Stimulated activated CD4-positive, alpha-beta T cell treated with anti-CD3 and anti-CD28 coated beads, Interleukin-2, amount 100 ng/mL, for 48 hours (primary cell): ENCODE measurements at places on chromosomes 5 and 9.

GRCh38 chr9:132357764-132358163 is 3.0 kb upstream of the SETX start:
- DNase-seq: no peak

DNA sequence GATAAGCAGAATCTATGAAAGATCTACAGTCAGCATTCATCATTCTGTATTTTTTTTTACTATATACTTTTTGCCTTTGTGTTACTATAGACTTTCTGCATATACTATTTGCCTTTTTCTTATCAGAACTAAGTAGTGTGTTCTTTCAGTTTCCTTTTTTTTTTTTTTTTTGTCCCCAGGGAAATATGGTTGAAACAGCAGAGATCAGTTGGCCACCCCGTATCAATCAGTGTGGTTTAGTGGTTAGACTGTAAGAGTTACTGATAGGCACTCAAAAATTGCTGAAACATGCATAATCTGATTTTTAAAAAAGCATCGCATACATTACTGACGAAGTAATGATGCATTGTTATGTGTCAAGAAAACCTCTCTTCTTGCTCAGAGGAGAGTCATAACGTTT is 990.8 kb upstream of the EDIL3 start:
- DNase-seq: no peak

GRCh38 chr5:19322716-19323485 is 665.1 kb downstream of the CDH18 start:
- no peak for DNase-seq

DNA sequence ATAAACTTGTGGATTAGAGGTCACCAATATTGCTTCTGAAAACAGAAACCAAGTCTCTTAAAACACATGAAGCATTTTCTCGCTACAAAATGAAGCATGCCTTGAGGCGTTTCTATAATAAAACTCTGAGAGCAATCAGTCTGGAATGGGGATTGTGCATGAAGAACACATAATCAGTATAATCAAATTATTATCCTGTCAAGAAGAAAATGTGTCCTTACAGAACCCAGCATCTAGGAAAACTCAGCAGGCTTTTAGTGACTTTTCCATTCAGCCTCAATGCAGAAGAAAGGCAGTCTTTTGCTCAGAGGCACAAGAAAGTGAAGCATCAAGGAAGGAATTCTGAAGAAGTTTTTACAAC is 121.9 kb downstream of the CDH18 start:
- no peak for DNase-seq

DNA sequence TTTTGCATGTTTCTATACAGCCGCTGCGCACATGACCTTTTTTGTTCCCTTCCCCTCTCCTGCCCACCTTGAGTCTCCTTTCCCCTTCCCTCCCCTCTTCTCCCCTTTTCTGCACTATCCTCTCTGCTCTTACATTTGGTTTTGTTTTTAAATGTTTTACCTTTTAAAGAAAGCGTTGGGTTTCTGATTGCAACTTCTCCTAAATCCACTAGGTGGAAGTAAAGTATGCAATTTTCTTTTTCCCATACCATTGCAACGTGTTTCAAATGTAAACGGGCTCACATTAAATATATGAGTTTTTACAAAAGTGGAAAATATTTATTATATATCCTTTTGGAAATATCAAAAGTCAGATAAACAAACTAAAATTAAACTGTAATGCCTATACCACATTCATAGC is 500.9 kb downstream of the DIRAS2 start:
- DNase-seq: no peak

GRCh38 chr5:125612181-125612721 is 811.0 kb upstream of the GRAMD2B start:
- DNase-seq: no peak

DNA sequence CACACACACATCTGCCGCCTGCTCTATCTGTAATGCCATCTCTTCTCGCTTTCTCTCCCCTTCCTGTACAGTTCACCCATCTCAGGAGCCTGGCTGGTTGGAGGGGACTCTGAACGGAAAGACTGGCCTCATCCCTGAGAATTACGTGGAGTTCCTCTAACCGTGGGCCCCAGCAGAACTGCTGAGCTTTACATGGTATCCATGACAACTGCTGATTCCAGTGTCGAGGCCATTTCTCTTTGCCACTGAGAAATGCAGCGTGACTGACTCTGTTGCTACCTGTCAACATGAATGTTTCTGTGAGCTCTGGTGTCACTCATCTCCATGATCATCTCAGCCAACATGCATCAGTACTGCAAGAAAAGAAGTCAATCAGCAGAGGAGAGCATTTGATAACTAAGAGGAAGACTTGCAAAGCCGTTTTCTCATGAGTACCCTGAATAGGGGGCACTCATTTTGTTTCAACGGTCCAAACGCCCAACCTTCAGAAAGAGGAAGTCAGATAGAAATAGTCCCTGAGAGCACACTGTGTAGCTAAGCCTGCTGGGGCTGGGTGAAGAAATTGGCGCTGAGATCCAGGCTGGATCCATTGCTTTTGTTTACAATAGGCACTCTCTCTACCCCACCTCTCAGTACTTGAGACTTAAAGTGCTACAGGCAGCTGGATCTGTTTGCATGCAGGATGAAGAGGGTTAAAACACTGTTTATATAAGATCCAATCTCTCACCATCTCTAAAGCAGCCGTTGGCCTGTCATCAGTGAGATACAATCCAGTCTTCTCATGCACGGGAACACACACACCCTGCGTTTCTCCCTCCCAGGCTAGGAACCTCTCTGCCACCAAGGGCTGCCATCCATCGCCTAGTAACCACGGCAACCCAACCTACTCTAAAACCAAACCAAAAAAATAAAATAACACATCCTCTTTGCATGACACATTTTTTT is 180.9 kb downstream of the NR3C1 start:
- no peak for DNase-seq

- no peak for DNase-seq
These were observed 82.3 kb downstream of the THBS4 start for GRCh38 chr5:80117446-80117845.

GRCh38 chr5:144131261-144131660 is 39.2 kb downstream of the YIPF5 start:
- DNase-seq: no peak

DNA sequence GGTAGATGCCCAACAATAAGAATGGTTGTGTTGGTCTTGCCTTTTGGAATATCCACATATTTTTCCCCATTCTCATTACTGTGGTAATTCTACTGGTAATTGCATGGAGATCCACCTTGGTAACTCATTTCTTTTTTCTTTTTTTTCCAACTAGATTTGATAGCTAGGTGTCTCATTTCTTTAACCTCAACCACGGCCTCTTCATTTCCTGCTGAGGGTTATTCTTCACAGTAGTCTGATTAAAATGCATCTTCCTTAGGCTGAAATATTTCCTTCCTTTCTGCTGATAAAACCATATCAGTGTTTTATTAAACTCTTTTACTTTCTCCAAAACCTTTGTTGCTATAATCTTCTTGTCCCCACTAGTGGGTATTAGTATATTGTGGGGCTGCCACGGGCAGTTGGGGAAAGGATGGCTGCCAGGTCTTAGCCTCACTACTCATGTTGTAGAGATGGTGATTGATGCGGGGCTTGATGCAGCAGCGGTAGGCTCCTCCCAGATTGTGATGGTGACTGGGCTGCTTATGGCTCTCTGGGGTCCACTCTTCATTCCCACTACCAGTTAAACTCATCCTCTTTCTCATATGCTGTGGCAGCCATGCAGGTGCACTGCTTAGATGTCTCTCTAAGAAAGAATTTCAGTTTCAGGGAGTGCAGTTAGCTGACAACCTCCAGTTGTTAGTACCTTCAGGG is 35.9 kb downstream of the KIF2A start:
- DNase-seq: no peak

- no peak for DNase-seq
These were observed 21.2 kb downstream of the RNF130 start for GRCh38 chr5:180050121-180050940.

- DNase-seq: no peak
These were observed 9.6 kb upstream of the PAPPA start for GRCh38 chr9:116144038-116144437.

- DNase-seq: no peak
These were observed 27.1 kb downstream of the NKD2 start for GRCh38 chr5:1035421-1036405.

DNA sequence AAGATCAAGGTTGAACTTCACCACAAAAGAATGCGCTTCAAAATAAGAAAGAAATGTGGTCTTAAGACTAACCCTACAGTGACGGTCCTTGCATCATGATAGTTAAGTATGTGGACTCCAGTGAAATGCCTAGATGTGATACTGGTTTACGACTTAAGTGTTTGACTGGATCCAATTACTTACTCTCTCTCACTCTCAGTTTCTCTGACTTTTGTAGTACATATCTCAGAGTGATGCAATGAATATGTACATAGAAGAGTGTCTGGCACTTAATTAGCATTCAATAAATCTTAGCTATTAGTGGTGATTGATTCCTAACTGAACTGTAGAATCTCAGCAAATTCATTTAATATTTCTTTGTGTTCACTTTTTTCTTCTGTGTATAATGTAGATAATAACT is 411.7 kb upstream of the ITGA1 start:
- DNase-seq: no peak

- peak; percentile 28 for DNase-seq
These were observed 287.3 kb downstream of the EBF1 start for GRCh38 chr5:158812408-158812807.

- DNase-seq: no peak
These were observed 129.7 kb downstream of the ADAMTS2 start for GRCh38 chr5:179215576-179215975.

- DNase-seq: no peak
These were observed 169.8 kb downstream of the MAN2A1 start for GRCh38 chr5:109859537-109859936.

DNA sequence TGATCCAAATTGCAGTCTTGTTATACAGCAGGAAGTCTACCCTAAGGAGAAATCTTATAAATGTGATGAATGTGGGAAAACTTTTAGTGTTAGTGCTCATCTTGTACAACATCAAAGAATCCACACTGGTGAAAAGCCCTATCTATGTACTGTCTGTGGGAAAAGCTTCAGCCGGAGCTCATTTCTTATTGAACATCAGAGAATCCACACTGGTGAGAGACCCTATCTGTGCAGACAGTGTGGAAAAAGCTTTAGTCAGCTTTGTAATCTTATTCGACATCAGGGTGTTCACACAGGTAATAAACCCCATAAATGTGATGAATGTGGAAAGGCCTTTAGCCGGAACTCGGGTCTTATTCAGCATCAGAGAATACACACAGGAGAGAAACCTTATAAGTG is 10.4 kb downstream of the ZNF189 start:
- DNase-seq: no peak

- DNase-seq: no peak
These were observed 443.4 kb downstream of the DTWD2 start for GRCh38 chr5:118544887-118545449.

DNA sequence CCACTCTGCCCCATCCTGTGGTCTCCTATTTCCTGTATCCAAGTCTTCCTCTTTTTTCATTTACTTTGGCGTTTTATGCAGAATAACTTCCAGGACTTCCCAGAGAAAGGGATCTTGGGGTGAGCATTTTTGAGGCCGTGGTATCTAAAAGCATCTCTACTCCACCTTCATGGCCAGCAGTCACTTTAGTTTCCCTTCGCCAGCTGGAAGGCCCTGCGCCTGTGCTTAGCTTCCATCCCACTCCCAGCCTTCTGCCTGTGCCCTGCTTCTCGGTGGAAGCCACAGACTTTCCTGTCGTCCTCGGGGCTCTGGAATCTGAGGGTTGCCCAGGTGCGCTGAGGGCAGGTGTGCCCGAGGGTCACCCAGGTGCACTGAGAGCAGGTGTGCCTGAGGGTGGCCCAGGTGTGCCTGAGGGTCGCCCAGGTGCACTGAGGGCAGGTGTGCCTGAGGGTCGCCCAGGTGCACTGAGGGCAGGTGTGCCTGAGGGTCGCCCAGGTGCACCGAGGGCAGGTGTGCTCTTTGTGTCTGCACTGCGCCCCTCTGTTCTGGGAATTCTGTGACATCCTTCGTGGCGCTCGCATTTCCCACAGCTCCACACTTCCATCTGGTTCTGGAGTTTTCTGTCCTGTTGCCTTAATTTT is 32.4 kb upstream of the LRRC14B start:
- DNase-seq: no peak

GRCh38 chr9:115328228-115328627 is 210.3 kb upstream of the TNC start:
- DNase-seq: no peak

GRCh38 chr9:126413391-126414068 is 86.9 kb downstream of the MVB12B start:
- no peak for DNase-seq

DNA sequence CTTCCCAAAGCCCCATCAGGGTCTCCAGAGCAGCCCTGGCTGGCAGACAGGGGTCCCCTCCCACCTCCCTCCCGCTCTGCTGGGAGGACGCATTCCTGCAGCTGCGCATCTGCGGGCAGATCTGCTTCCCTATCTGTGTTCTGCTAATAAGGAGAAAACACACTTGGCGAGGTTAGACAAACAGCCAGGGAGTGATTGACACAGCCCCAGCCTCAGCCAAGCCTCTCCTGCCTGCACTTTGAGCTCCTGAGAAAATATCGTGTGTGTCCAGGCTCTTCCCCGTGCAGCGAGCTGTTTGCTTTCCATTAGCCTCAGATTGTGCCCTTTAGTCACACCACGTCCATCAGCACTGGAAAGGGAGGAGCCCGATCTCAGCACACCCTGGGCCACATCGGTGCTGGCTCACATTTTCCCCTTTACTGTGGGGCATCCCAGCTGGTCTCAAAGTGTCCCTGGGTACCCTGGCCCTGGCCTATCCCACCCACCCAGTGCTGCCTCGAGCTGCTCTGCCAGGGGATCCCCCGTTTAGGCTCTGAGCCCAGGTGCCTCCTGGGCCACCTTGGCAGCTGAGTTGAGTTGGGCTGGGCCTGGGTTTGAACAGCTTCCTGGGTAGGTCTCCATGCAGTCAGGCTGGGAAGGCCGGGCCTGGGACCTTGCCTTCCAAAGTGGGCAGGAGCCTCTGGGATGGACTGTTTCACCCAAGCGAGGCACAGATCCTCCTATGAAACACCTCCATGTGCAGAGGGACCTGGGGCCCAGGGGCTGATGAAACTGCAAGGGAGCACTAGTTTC is 61.1 kb downstream of the BARX1 start:
- DNase-seq: no peak

DNA sequence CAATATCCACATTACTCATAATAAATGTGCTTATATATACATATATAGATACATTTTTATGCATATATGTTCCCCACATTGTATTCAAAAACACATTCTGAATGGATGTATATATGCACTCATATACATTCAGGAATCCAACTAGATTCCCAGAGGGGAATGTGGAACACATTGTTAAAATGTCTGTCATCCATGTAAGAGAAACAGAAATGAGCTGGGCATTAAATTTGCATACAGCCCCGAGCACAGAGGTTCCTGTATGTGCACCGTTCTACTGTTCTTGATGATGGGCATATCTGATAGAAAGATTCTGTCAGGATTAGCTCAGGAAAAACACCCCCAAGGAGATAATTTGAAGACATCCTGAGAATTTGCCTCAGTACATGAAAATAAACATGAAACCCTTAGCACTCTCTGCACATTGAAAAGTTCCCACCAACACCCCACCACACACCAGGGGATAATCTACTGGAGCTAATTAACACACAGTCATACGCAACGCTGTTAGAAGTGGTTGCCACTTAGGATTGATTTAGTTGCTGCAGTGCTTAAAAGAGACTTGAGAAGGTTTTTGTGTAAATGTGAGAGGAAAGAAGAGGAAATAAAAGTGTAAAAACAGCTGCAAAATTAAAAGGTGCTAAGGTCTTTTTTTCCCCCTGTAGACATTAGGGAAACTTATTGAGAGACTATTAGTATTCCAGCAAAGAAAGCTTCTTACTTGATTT is 223.3 kb downstream of the SLF1 start:
- no peak for DNase-seq

GRCh38 chr5:37552770-37553719 is 173.9 kb downstream of the WDR70 start:
- DNase-seq: no peak

- DNase-seq: no peak
These were observed 48.2 kb downstream of the GABBR2 start for GRCh38 chr9:98660541-98660940.
